ENCODE measurements at places on chromosomes 5 and 9.
A peak's percentile ranks its signal among the peaks of the same experiment; 100 is the strongest.

- DNase-seq: peak; percentile 1
Measured at GRCh38 chr9:132945186-132946130, 1.0 kb upstream of the TSC1 start.

DNA sequence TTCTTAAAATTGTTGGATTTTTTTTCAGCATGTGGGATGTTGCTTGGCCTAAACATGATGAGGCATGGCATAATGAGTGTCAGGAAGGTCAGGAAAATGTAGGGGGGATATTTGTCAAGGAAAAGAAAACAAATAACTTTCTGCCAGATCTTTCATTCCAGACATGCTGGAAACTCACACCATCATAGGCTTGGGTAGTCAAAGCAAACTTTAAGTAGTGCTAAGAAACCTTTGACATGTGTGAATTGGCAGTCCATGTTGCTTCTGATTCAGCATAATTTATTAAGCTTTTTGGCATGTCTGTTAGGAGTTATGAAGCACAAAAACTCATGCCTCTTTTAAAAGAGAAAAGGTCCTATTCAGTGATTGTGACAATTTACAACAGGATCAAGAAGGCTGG lies 61.3 kb upstream of the MTAP start:
- DNase-seq: no peak

- no peak for DNase-seq
Measured at GRCh38 chr9:38681747-38682227, 38.1 kb downstream of the FAM240B start.

DNA sequence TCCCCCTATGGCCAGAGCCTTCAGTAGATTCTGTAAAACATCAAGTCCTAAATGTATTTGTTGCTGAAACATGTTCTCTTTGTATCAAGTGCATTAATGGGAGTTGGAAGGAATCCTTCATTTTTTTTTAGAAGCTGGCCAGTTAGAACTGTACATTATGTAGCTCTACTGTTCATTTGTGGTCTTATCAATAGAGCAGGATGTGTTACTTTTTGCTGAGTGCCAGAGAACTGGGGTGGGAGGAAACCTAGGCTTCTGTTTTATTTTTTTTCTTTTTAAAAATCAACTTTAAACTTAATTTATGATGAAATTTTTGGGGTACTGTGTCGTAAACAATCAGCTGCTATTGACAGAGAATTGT lies 5.1 kb downstream of the PIP5K1B start:
- DNase-seq: no peak

GRCh38 chr9:13718086-13718485 lies 438.6 kb upstream of the MPDZ start:
- DNase-seq: no peak

GRCh38 chr5:12691330-12691729 lies 787.1 kb upstream of the CTNND2 start:
- DNase-seq: no peak

- no peak for DNase-seq
Measured at GRCh38 chr5:67013719-67014118, 182.9 kb downstream of the CD180 start.

GRCh38 chr5:2708132-2708531 lies 43.3 kb downstream of the IRX2 start:
- no peak for DNase-seq
